ENCODE measurements at places on chromosomes 6 and 20. TPM values are rescaled to one million over a fixed set of nuclear protein-coding genes. Genes with fewer than 3 reads are reported as not detected.

PDE10A gene
- not detected for total RNA-seq

TNF gene
- total RNA-seq = 165 TPM

SPDEF gene
- total RNA-seq = not detected

OVOL2 gene
- total RNA-seq = not detected

PLTP gene
- 9.5 TPM for total RNA-seq
